OCI-LY7 (cell line): ENCODE measurements at places on chromosomes 3 and 15. TPM values are rescaled to one million over a fixed set of nuclear protein-coding genes. Genes with fewer than 3 reads are reported as not detected.
A peak's percentile ranks its signal among the peaks of the same experiment; 100 is the strongest.

- peak; percentile 90 for DNase-seq
These were observed 976 bp upstream of the NUP210 start for GRCh38 chr3:13420831-13421765.

GRCh38 chr3:122619040-122619439 is 41.6 kb downstream of the PARP15 start:
- DNase-seq: no peak

- DNase-seq: no peak
These were observed 4.1 kb downstream of the LINS1 start for GRCh38 chr15:100597862-100598261.

- DNase-seq: peak; percentile 4
These were observed 54.1 kb upstream of the CCR2 start for GRCh38 chr3:46299608-46300460.

DNA sequence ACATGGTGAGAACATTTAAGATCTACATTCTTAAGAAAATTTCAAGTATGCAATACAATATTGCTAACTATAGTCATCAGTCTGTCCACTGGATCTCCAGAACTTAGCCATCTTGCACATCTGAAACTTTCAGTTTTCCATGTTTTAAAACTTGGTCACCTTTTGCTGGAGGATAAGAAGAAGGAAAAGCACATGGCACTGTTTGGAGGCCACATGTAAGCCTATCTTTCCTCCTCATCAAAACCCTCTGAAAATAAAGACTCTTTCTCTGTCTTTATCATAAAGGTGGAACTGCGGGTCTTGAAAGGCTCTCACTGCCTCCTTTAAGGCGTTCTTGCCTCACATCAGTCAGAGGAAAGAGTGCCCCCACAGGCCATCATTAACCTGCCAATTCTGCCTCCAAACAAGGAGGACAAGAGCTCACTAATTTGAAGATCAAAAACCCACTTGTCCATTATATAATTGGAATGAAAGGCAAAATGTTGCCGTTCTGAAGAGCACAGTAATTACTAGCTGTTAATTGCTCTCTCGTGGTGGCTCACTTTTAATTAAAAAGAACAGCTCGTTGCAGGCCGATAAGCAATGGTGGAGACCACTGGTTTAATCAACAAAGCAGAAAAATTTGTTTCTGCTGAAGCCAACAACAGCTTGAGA is 157.8 kb downstream of the MECOM start:
- peak; percentile 13 for DNase-seq

Gene IL20RB
- 2.4 and 3.1 TPM in 2 replicates for total RNA-seq

DNA sequence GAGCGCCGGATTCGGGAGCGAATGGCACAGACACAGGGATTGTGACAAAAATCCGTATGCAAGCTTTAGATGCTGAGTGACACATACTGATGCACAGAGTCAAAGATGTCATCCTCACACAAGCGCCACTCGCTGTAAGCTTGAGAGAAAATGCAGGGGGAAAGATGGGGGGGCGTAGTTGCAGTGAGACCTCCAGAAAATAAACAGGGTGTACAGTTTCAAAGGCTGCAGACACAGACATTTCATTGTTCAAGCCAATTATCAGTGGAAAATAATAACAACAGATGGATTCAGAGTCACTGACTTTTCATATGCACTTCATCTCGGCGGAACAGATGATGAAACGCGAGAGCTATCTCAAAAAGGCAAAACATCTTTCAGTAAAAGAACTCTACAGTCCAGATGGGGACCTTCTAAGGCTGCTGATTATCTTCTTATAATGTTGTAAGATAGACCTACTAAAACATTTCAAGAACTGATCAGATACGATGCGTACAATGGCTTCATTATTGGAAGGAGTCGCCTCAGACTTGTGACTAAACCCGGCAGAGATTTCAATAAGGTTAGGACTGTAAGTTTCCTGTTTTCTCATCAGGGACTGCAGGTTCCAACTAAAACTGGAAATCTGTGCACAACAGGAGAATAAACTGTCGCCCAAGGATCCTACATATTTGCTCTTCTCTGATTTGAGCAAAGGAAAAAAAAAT is 275.4 kb downstream of the FOXP1 start:
- DNase-seq: no peak

DNA sequence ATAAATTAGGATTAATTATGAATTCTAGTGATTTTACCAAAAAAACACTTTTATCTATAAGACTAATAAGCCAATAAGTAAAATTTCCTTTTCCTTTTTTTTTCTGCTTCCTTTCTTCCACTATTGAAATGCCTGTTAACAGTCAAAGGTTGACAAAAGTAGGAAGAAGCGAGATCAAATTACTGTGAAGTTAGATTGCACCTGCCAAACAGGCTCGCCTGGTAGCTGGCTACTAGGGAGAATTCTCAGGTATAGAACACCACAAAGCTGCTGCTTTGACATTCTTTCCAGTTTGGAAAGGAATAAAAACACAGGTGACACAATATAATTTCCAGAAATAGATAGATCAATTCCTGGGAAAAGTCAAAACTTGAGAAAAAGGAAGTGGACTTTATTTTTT is 749.0 kb downstream of the NSUN3 start:
- no peak for DNase-seq

Gene RASL12
- total RNA-seq: not detected in 2 replicates

- DNase-seq: peak; percentile 84
These were observed at the start of gene IL17RD for GRCh38 chr3:57164657-57165573. TSS of gene IL17RD (minus strand) at chr3:57165353. CDS start at chr3:57165286, 67 bp downstream.

DNA sequence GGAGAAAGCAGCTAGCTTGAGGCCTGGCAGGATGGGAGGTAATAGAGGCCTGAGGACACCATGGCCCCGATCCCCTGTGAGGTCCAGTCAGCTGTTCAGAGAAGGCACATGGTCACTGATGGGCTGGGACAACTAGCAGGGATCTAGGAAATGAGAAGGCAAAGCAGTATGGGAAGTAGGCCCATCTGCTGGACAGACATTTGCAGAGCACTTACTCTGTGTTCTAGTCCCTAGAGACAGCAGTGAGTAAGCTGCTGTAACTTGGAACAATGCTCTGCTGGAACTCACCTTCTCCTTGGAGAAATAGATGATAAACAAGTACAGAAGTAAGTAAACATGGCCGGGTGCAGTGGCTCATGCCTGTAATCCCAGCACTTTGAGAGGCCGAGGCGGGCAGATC is 7.1 kb downstream of the ECE2 start:
- DNase-seq: no peak
